Caudate nucleus (tissue), 63 donors: ENCODE measurements at places on chromosomes 5 and 9.

- DNase-seq = no peak
Measured at GRCh38 chr9:134181648-134182034, 17.3 kb upstream of the RNU6ATAC start.

GRCh38 chr9:88528080-88528790 lies 6.7 kb upstream of the NXNL2 start:
- DNase-seq = no peak

DNA sequence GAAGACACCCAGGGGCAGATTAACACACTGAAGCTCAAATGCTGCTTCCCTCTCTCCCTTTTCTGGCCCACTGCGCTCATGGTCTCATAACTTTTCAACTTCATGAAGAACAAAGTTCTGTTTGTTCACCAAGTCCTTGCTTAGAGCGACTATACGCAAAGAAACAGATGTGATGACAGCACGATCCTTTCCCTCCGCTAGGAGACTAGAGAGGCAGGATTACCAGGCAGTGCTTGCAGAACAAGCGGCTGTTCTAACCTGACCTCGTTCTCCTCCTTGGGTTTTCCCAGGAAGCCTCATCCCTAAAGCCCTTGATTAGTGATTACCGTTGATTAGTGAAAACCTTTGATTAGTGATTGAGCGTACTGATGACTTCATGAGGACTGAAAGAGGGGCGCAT lies 649.9 kb downstream of the IRX1 start:
- no peak for DNase-seq

DNA sequence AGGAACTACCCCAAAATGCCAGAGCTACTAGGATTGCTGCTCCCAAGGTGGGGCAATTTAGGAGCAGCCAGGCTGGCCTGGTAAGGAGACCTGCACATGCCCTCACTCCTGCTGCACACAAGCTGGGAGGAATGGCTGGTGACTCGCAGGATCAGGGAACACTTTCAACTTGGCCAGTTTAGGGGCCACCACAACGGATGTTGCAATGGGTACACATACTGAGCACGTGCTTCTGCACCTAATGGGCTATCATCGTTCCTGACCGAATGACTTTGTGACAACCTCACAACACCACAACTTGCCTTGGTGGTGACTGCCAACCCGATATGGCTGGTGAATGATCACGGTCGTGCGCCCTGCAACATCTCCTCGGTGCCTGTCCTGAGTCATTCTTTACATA lies 172.0 kb downstream of the ROR2 start:
- no peak for DNase-seq

- no peak for DNase-seq
Measured at GRCh38 chr9:115157245-115157674, 39.3 kb upstream of the TNC start.

DNA sequence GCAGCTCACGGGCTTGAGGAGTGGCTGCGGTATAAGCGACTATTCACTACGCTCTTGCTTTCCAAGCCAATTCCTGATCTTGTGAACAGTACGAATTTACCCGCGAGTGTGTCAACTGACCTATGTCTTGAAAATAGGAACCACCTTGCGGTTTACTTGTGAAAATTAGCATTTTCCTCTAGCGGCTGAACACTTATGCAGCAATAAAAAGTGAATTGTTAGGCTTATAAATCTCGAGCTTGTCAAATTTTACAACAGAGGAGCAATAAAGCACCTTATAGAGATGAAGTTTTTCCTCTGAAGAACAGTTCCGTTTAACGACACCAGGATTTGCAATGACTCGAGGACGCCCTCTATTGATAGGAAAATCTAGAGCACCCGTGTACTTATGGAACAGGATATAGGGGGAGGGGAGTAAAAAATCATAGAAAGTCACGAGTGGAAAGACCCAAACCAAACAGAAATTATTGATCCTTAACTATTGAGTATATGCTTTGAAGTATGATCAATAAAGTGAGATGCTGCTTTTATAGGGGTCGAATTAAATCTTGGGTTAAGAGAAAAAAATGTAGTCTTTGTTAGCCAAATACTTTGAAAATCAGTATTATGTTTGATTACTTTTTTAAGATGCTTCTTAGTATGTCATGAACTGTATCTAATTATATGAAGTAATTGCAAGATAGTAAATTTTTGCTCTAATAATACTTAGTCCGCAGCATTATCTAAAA lies 1.9 kb upstream of the RGMB start:
- DNase-seq = peak; percentile 32
